Common myeloid progenitor, CD34-positive (primary cell): ENCODE measurements at places on chromosomes 16 and 17.

- no peak for DNase-seq
These were observed 10.2 kb upstream of the EIF1 start for GRCh38 chr17:41678411-41678906.

DNA sequence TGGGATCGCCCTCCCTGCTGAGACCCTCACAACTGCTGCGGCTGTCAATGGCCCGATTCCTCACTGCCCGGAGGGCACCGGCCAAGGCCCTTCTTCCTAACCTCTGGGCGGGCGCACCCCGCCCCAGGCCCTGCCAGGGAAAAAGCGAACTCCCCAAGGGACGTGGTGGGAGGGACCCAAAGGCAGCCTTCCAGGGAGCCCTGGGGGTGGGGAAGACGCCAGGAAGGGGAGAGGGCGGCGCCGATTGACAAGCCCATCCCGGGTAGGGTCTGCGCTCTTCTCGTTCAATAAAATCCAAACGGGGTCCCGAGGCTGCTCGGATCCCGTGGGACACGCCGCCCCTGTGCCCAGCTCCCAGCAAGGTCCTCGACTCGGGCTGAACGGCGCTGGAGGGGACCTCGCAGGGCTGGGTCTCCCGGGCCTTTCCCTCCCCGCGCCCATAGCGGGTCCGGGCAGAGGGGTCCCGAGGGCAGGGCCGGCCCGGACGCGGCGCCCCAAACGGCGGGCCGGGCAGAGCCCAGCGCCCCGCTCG is 416 bp downstream of the KIFC3 start:
- no peak for DNase-seq

GRCh38 chr16:29663807-29664090 is 702 bp downstream of the SPN start:
- DNase-seq, result no peak

- no peak for DNase-seq
These were observed 57.5 kb downstream of the RNF213 start for GRCh38 chr17:80318166-80318565.
